OCI-LY7 (cell line): ENCODE measurements at places on chromosomes 12 and 14.
A peak's percentile ranks its signal among the peaks of the same experiment; 100 is the strongest.

DNA sequence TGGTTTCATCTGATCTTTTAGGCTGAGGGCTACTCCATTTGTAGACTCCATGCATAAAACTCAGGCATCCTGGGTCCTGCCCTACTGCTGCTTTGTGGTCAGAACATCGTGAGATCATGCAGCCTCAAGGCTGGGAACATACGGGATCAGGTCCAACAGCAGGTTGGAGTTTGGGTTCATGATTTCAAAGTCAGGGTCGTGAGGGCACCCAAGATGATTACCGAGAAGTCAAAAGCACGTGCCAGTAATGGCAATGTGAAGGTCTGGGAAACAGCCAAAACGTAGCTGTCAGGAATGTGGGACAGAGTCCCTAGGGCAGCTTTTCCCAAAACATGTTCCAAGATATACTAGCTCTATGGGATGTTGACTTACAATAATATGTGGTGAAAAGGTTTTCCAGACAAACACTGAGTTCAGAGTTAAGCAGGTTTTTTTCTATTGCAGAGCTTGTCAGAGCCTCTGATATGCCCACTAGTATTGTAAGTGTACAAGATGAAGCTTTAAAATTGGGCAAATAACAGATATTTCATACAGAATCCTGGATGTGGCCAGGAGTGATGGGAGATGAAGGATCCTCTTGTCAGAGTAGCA, 130.3 kb upstream of the DNM1L start:
- no peak for DNase-seq

GRCh38 chr14:54146601-54147000, 190.0 kb upstream of the BMP4 start:
- no peak for DNase-seq

GRCh38 chr14:26323869-26324268, 274.0 kb downstream of the NOVA1 start:
- DNase-seq: no peak

- DNase-seq: no peak
These were observed 50.4 kb downstream of the CYP46A1 start for GRCh38 chr14:99734406-99735051.

DNA sequence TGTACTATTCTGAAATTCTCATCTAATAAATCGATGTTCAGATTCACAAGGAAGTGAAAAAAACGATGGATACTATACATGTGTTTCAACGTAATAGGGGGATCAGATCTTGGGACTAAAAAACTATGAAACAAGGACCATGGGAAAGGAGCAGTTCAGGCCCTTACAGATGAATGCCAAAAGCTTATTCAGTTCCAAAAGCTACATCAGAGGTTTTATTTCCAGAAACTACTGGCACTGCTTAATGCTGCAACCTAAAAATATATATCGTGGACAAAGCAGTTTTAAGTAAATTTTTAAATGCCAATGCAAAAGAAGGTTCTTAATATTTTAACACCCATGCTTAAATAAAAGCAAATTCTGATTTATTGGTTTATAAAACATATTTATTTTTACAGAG, 38.5 kb downstream of the LRIG3 start:
- DNase-seq: no peak

DNA sequence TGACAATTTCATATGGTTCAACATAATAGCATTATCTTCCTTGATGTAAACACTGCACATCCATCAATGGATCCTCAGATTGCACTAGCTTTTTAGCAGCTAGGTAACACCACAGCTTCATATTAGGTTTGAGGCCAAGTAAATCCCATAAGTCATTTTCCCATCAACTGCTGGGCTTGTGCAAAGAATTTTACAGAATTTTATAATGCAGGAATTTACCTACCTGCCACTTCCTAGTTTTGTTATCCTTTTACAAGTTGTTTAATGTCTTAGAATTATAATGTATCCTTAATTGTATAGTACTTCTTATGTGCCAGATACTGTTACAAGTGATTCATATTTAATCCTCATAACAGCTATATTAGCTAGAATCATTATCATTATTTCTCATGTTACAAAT, 36.4 kb downstream of the CPNE8 start:
- DNase-seq: no peak

- DNase-seq: no peak
These were observed 50.2 kb upstream of the FZD10 start for GRCh38 chr12:130111965-130112496.

- DNase-seq: no peak
These were observed 59.9 kb downstream of the PPP2R5E start for GRCh38 chr14:63483315-63483714.

DNA sequence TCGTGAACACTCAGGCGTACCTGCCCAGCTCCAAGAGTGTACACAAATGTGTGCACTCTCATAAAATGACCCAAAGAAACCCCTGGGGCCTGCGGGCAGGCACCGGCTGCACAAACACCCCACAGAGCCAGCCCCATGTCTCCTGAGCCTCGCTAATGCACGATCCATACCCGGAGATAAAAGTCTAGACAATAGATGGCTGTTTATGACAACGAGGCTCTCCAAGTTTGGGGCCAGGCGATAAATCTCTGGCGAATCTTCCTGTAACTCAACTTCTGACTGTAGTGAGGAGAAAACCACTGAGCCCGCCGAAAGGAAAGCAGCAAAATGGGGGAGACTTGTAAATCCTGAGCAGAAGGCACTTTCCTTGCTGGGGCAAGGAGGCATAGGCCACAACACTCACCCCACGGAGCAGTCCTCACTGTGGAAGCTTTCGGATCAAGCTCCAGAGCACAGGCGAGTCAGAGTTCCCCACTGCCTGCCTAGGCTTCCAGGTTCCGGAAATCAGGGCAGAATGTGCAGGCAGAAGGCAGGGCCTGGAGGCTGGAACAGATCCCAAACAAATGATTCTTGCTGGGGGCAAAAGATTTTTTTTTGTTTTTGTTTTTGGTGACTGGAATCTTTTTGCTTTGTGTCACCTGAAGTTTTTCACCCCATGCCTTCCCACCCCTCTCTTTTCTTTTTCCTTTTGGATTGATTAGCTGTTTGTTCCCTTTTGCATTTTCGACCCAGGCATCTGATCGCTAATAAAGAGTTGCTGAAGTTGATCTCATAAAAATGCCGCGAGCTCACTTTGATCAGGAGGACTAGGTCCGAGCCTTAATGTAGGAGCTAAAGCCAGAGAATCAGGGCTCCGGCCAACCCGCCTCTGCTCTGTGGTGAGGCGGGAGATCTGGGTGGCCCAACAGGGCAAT, 4.5 kb upstream of the HOXC11 start:
- no peak for DNase-seq

GRCh38 chr12:22729431-22729956, 104.5 kb downstream of the ETNK1 start:
- DNase-seq: no peak

DNA sequence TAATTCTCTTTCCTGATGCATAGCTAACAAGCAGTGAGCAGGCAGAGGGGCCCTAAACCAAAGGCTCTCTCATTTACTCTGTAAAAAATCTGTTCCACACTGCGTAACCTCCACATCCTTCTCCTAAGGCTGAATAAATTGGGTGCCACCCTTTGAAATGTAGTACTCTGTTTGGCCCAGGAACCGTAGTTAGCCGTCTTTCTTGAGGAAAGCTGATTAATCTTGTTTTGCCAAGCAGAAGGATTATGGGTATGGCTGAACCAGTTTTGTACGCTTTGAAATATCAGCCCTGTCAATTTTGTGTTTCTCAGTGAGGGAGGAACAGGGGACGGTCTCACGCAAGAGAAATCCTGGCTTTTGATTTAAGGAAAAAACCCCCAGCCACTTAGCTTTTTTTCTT, 19.7 kb downstream of the EML1 start:
- DNase-seq: no peak

DNA sequence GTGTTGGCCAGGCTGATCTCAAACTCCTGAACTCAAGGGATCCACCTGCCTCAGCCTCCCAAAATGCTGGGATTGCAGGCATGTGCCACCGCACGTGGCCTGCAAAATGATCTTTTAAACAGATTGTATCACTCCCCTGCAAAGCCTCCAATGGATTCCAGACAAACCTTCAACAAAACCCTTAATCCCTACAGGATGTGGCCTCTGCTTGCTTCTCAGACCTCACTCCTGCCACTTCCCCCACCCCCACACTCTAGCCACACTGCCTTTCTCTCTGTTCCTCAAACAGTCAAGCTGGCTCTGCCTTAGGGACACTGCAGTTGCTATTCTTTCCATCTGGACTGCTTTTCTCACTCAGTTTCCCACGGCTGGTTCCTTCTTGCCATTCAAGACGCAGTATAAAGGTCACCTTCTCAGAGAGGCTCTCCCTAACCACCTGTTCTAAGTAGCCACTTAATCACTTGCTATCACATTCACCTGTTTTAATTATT, 47.3 kb upstream of the TMED10 start:
- DNase-seq: peak; percentile 79

- no peak for DNase-seq
These were observed 20.0 kb upstream of the BCL7A start for GRCh38 chr12:122001466-122002209.

DNA sequence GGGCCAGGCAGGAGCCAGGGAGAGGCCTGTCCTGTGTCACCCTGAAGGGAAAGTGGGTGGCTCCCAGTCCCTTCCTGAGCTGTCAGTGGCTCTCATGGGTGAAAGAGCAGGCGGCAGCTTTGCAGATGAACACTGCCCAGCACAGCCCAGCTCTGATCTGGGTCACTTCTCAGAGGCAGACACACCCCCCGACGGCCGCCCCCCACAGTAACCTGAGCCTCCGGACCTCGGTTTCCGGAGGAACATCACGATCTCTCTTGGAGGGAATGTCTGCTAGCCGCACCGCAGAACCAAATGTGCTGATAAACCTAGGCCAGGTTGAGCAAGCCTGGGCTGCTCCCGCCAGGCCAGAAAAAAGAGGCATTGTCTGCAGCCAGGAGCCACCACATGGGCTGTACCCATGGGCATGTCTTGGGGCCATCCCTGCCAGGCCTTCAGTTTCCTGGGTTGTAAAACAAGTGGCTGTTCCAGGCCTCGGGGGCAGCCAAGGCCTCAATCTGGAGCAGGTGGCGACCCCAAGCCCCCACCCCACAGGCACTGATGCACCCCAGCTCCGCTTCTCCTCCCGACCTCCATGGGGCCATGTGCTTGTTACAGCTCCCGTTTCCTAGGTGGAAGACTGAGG, 57.6 kb downstream of the NCOR2 start:
- no peak for DNase-seq

- peak; percentile 65 for DNase-seq
These were observed 1.5 kb upstream of the SUPT16H start for GRCh38 chr14:21385188-21385904.

DNA sequence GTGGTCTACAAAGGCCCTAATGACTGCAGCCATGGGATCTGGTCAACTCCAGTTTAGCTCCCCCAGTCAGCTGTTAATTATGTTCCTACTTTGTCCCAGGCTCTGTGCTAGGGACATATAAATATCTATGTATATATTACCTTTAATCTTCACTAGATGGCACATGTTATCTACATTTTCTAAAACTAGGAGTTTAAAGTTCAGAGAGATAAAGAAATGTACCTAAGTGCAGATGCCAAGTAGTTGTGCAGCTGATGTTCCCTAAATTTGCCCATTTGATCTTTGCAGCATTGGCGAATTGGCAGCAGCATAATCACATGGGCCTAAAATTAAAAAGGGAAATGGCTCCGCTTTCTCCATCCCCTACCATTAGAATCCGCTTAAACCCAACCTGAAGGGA, 541.1 kb downstream of the MED13L start:
- no peak for DNase-seq

- no peak for DNase-seq
These were observed 64.3 kb downstream of the KDM2B start for GRCh38 chr12:121516437-121517011.

- peak; percentile 71 for DNase-seq
These were observed 267.3 kb upstream of the SRRM4 start for GRCh38 chr12:118714051-118714460.

- DNase-seq: peak; percentile 69
These were observed 200.3 kb upstream of the PLEKHG7 start for GRCh38 chr12:92502417-92503028.

DNA sequence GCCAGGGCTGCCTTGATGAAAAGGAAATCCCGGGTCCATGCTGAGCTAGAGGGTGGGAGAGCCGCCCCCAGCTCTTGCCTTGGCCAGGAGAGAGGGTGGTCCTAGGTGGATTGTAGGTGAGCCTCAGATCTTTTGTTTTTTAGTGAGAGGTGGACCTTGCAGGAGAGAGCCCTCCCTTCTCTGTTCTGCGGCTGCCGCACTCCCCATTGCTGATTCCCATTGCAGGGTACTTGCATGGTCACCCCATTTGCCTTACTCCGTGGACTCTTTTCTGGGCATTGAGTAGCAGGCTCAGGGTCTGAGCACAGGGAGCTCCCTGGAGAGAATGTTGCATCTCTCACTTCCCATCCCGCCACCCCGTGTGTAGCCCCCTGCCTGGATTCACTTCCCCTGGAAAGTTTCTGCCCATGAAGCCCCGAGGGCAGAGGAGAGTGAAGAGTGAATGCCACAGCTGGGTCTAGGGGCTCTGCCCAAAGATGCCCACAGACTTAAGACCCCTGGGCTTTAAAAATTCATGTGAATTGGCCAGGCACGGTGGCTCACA, 10.2 kb downstream of the VASH1 start:
- DNase-seq: no peak

DNA sequence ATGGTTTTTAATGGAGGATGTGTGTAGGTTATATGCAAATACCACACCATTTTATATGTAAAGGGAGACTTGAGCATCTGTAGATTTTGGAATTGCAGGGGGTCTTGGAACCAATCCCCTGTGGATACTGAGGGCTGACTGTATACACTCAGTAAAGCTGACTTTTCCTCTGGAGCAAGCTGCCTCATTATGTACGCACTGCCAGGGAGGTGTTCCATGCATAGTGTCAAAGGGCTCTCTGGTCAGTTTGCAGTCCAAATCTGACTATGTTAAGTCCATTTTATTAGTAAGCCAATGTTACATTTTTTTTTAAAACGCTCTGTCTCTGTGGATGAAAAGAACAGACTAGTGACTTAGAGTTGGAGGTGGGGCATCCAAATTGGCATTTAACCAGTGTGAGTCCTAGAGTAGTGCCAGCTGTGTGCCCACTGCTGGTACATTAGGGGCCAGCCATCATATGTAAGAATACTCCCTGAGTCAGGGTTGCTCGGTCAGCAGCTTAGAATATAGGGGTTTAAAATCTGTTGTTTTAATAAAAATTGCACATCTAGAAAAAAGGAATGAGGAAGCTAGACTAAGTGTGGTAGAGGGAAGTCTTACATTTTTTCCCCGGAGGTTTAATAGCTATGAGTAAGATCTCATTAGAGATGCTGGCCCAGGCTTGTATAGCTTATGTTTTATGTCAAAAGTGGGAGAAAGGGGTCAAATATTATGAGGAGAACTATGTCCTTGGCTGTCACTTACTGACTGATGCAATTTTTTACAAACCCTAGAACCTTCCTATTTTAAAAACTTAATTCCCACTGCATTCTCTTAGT, 87.0 kb downstream of the TESC start:
- no peak for DNase-seq

DNA sequence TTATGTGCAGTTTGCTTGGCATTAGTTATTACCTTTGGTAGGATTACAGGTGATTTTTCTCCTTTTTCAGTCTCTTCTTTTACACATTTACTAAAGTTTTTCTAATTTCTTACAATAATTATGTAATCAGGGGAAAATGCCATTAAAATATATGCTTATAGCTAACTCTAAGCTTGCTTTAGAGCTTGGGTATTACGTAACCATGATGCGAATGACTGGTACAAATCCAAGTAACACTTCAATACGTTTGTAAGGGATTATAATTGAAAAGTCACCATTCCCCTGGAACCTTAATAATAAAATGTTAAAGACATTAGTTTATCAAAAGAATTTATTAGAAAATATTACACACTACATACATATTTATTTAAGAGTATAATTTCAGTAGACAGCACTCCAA, 71.6 kb downstream of the SCAF11 start:
- DNase-seq: no peak
